ENCODE measurements at places on chromosomes 4 and X.

- peaks cover 19% of the 10 kb centered on the region for H3K4me1 ChIP-seq
- peaks cover 16% of the 10 kb centered on the region for H3K36me3 ChIP-seq
- peak within 1 kb of the TSS; percentile 71 for H3K4me3 ChIP-seq
- DNase-seq = peak; percentile 73
- H3K27ac ChIP-seq = no peak within 1 kb of the TSS
Observed at GRCh38 chr4:5708449-5709206, at the start of gene EVC2. TSS of gene EVC2 (minus strand) at chr4:5708559. CDS start at chr4:5708513, 46 bp downstream.

GRCh38 chrX:50889582-50889981, 21.0 kb upstream of the BMP15 start:
- H3K27ac ChIP-seq = no peak overlapping the region
- no peaks in the 10 kb centered on the region for H3K4me1 ChIP-seq
- H3K36me3 ChIP-seq = no peaks in the 10 kb centered on the region
- H3K4me3 ChIP-seq = no peak overlapping the region

DNA sequence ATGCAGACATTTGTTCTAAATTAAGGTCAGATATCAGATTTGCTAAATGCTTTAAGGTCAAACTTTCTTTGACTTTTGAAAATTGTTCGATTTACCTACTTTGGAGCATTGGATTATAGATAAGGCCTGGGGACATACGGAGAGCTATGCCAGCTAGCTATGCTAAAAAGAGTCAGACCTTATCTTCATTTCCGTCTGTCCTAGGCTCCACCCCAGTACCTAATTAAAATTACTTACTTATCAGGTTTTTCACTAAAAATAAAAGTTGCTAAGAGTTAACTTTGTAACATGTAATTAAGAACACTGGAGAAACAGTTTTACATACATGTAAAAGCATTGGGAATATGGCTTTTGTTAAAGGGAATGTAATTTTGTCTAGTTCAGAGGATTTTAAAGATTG, 7.1 kb upstream of the TMEM35A start:
- no peaks in the 10 kb centered on the region for H3K27me3 ChIP-seq
- no peak overlapping the region for H3K4me3 ChIP-seq
- no peak for DNase-seq
- H3K4me1 ChIP-seq = no peaks in the 10 kb centered on the region
- no peaks in the 10 kb centered on the region for H3K36me3 ChIP-seq

GRCh38 chrX:39948582-39948981, 149.2 kb downstream of the BCOR start:
- H3K27ac ChIP-seq = no peak overlapping the region
- H3K27me3 ChIP-seq = no peaks in the 10 kb centered on the region
- no peak overlapping the region for H3K4me3 ChIP-seq
- peaks cover 7% of the 10 kb centered on the region for H3K36me3 ChIP-seq
- no peak for DNase-seq
- peaks cover 15% of the 10 kb centered on the region for H3K4me1 ChIP-seq

DNA sequence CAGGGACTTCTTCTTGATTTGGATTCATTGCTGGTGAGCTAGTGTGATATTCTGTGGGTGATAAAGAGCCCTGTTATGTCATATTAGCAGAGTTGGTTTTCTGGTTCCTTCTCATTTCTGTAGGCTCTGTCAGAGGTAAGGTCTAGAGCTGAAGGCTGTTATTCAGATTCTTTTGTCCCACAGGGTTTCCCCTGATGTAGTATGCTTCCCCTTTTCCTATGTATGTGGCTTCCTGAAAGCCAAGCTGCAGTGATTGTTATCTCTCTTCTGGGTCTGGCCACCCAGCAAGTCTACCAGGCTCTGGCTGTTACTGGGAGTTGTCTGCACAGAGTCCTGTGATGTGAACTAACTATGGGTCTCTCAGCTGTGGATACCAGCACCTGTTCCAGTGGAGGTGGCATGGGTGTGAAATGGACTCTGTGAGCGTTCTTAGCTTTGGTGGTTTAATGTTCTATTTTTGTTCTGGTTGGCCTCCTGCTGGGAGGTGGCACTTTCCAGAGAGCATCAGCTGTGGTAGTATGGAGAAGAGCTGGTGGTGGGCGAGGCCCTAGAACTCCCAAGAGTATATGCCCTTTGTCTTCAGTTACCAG, 373.7 kb downstream of the AR start:
- no peaks in the 10 kb centered on the region for H3K27me3 ChIP-seq
- no peaks in the 10 kb centered on the region for H3K36me3 ChIP-seq
- no peak for DNase-seq
- no peak overlapping the region for H3K27ac ChIP-seq
- H3K4me3 ChIP-seq = no peak overlapping the region

DNA sequence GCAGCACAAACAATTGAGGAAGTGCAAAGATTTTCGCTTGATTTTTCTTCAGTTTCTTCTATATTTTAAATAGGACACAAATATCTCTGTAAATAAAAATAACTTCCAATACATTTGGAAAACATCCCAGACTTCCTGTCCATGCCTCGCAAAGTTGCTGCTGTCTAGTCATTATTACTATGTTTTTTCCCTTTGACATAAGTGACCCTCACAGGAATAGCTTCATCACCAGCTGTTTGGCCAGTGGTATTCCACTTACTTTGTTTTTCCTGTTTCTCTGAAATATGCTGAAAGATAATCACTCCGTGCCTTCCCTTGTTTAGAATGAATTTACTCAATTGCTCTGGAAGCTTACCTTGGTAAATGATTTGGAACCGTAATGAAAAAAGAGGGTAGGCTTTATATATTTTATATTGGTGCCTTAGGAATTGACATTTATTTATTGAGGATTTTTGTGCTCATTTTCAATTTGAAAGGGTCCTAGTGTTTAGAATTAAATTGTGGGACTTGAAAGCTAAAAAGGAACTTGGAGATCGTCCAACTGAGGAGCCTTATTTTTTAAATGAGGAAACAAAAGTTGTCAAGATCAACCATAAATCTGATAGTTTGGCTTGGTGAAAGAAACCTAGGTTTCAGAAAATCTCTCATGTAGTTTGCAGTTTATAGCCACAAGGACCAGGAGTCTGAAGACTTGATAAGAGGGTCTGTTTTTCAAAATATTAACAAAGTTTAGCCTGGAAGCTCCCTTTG, 65.6 kb downstream of the CDKL5 start:
- peaks cover 41% of the 10 kb centered on the region for H3K4me1 ChIP-seq
- H3K27me3 ChIP-seq = no peaks in the 10 kb centered on the region
- DNase-seq = no peak
- H3K36me3 ChIP-seq = no peaks in the 10 kb centered on the region
- no peak overlapping the region for H3K27ac ChIP-seq

DNA sequence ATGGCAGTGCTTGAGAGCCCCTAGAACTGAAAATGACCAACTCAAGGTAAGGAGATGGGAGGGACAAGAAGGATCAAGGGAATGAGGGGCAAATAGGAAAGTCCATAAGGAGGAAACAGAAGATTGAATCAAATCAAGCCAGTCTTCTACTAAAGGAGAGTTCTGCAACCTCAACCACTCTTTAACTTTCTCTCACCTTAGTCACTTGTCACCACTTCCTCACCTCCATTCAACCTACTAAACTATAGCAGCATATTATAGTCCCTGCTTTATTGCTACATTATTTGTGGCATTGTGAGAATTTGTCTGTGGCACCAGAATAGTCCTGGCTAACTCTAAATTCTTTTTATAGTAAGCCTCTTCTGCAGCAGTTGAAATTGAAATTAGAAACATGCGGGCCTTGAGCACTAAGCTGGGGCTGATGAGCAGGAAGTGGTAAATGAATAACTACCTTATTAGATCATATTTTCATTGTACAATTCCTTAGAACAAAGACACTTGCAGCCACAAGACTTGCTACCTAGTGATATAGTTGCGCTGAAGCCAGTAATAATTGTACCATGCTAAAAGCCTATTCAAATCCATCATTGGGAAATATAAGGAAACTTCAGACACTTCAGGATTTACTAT, 336.9 kb downstream of the ZNF674 start:
- H3K27ac ChIP-seq = no peak overlapping the region
- no peaks in the 10 kb centered on the region for H3K36me3 ChIP-seq
- H3K27me3 ChIP-seq = no peaks in the 10 kb centered on the region

- H3K36me3 ChIP-seq = peaks cover 14% of the 10 kb centered on the region
- peak overlapping the region; percentile 41 for H3K27ac ChIP-seq
- H3K27me3 ChIP-seq = no peaks in the 10 kb centered on the region
- H3K4me1 ChIP-seq = no peaks in the 10 kb centered on the region
Observed at GRCh38 chr4:53436251-53436650, 58.8 kb downstream of the FIP1L1 start.

DNA sequence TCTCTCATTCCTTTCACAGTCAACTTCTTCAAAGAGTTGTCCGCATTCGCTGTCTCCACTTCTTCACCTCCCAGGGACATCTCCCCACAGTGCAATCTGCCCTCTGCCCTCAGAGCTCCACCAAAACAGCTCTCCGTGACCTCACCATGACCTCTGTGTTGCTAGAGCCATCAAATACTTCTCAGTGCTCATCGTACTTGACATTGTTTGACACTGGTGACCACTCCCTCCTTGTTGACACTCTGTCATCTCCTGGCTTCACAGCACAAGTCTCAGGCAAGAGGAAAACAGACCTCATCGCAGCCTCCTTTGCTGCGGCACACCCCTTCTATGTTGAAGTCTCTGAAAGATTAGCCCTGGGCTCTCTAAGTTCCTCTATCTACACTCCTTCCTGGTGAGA, 90.5 kb upstream of the CCDC160 start:
- no peak for DNase-seq
- no peak overlapping the region for H3K27ac ChIP-seq
- peaks cover 9% of the 10 kb centered on the region for H3K4me1 ChIP-seq
- no peaks in the 10 kb centered on the region for H3K36me3 ChIP-seq

- no peaks in the 10 kb centered on the region for H3K4me1 ChIP-seq
- no peak overlapping the region for H3K27ac ChIP-seq
- H3K4me3 ChIP-seq = no peak overlapping the region
- no peaks in the 10 kb centered on the region for H3K27me3 ChIP-seq
- H3K36me3 ChIP-seq = no peaks in the 10 kb centered on the region
- DNase-seq = no peak
Observed at GRCh38 chrX:20091499-20091898, 25.2 kb downstream of the MAP7D2 start.

DNA sequence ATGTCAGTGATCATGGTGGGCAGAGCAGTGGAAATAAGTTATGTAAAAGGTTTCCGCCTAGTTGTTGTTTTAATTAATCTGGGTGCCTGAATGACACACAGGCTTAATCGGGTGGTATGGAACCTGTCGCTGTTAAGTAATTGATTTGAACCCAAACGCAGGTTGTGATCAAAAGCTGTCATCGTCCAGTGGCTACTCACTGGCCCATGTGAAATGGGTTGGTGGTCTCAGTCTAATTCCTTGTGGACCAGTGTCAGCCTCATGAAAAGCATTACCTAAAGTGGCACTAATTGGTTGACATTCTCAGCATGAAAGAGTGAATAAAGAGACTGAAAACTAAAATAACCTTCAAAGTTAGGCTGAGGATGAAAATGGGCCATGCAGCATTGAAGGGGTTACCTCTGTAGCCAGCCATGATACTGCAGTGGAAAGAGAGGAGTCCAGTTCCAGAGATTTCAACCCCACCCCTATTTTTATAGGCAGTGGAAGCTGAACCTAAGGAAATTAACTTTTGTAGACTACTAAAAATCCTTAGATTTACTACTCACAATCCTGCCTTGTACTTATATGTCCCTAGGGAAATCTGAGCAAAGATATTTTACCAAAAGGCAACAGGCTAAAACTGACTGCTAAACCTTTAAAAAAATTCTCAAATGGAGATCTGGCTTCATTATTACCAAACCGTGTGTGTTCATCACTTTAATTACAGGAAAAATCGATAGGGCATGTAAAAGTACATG, 251.7 kb upstream of the TENM3 start:
- no peak overlapping the region for H3K4me3 ChIP-seq
- H3K27ac ChIP-seq = peak overlapping the region; percentile 25
- H3K36me3 ChIP-seq = no peaks in the 10 kb centered on the region
- H3K4me1 ChIP-seq = peaks cover 16% of the 10 kb centered on the region
- no peak for DNase-seq

DNA sequence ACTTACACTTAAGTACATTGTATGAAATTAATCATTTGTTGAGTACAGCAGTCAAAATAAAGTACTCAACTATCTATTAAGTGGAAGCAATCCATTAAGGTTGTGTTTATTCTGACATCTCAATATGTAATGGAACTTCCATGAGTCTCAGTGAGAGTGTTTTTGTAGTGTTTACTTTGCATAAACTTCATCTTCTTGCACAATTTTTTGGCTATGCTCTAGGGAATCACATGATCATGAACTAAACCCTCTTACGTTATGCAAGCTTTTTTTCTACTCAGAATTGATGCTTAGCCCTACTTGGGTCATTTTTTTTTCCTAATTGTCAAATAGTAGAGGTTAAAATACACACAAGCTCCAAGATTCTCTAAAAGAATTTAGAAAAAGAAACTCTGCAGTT, 21.1 kb upstream of the PIGA start:
- no peaks in the 10 kb centered on the region for H3K27me3 ChIP-seq
- H3K36me3 ChIP-seq = no peaks in the 10 kb centered on the region
- no peak overlapping the region for H3K27ac ChIP-seq
- DNase-seq = no peak

DNA sequence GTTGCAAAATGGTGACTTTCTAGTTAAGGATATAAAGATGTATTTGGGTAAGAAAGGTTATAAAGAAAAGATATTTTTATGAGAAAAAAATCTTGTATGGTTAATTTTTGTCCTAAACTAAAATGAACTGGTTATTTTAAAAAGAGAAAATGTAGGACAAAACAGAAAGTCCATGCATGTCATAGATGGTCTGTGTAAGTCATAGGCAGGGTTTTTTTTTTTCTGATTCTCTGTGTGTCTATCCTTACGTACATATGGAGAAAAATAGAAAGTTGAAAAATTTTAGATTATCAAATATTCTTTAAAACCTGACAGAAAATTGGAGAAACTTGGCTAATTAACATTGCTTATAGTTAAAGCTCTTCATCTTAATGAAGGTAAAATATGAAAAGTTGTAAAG, 493.4 kb downstream of the IQCM start:
- H3K4me1 ChIP-seq = no peaks in the 10 kb centered on the region
- H3K36me3 ChIP-seq = peaks cover 49% of the 10 kb centered on the region
- peaks cover 3% of the 10 kb centered on the region for H3K27me3 ChIP-seq
- H3K4me3 ChIP-seq = no peak overlapping the region

GRCh38 chr4:15378062-15378461, 49.8 kb upstream of the C1QTNF7 start:
- H3K4me1 ChIP-seq = peaks cover 39% of the 10 kb centered on the region
- H3K36me3 ChIP-seq = no peaks in the 10 kb centered on the region
- H3K27ac ChIP-seq = no peak overlapping the region
- no peak overlapping the region for H3K4me3 ChIP-seq
- DNase-seq = no peak

DNA sequence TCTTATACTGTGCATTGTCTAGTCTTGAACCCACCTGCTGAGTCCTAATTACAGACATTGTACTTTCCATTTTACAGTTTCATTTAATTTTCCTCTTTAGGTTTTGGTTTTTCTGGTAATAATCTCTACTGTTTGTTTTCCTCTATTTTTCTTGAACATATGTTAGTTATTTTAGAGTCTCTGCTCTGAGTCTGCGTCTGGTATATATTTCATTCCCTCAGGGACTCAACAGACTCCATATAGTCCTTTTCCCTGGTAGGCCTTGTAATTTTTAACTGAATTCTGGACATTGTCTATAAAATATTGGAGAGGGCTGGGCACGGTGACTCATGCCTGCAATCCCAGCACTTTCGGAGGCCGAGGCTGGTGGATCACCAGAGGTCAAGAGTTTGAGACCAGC, 121.8 kb upstream of the STOX2 start:
- H3K36me3 ChIP-seq = no peaks in the 10 kb centered on the region
- no peak for DNase-seq
- no peak overlapping the region for H3K27ac ChIP-seq
- peaks cover 8% of the 10 kb centered on the region for H3K4me1 ChIP-seq
- peaks cover 3% of the 10 kb centered on the region for H3K27me3 ChIP-seq

- H3K4me1 ChIP-seq = peaks cover 17% of the 10 kb centered on the region
- H3K27me3 ChIP-seq = no peaks in the 10 kb centered on the region
- no peak overlapping the region for H3K4me3 ChIP-seq
Observed at GRCh38 chr4:54365691-54366090, 136.6 kb downstream of the PDGFRA start.

Measured in WTC11 (cell line).